ENCODE measurements at places on chromosomes 7 and 10.
A peak's percentile ranks its signal among the peaks of the same experiment; 100 is the strongest.

DNA sequence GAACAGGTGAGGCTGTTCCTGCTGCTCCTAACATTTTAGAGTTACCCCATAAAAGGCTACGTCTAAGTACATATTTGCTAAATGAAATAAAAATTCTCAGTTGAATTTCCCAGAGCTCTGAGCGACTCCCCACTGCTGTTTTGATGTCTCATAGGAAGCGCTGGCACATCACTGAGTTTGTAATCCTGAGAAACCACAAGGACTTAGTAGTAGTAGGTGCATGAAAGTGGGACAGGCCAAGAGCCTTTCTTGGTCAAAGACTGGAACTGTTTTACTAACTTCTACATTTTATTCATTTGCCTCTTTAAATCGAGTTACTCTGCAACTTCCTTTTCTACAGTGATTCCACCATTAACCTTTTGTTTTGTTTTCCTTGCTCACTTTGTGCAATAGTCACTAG, 85.9 kb downstream of the XPNPEP1 start:
- no peak for DNase-seq

DNA sequence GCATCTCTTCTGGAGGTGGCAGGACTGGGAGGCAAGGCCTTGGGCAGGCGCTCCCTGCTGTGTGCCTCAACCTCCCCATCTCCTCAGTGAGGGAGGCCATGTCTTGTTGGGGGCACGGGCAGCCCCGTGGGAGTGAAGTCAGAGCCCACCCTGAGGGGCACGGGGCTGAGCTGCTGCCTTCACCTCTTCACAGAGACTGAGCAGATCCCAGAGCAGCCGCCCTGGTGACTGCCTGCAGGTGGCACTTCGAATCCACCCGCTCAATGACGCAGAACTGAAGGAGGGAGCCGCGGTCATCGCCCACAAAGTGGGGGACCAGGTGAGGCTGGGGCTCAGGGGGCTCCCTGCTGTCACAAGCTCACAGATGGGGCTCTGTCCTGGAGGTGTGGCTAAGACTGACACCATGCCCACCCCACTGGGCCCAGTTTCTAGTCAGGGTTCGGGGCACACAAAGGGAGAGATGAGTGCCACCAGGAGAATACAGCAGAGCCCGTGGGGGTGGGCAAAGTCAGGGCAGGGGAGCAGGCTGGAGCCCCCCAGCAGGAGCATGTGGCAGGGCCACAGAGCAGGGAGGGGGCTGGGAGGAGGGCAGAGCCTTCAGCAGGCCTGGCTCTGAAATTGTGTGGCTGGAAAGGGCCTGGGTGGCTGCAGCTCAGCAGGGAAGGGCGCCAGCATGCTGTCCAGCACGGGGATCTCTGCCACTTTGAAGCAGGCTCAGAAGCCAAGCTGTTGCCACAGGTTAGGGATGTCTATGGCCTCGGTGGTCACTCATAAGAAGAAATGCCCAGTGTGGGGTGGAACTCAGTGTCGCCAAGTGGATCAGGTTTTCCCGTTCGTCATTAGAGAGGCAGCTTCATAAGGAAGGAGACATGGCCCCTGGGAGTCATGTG, 18.8 kb upstream of the CHST12 start:
- no peak for DNase-seq

GRCh38 chr10:48257407-48257961, 17.0 kb downstream of the FRMPD2 start:
- no peak for DNase-seq

DNA sequence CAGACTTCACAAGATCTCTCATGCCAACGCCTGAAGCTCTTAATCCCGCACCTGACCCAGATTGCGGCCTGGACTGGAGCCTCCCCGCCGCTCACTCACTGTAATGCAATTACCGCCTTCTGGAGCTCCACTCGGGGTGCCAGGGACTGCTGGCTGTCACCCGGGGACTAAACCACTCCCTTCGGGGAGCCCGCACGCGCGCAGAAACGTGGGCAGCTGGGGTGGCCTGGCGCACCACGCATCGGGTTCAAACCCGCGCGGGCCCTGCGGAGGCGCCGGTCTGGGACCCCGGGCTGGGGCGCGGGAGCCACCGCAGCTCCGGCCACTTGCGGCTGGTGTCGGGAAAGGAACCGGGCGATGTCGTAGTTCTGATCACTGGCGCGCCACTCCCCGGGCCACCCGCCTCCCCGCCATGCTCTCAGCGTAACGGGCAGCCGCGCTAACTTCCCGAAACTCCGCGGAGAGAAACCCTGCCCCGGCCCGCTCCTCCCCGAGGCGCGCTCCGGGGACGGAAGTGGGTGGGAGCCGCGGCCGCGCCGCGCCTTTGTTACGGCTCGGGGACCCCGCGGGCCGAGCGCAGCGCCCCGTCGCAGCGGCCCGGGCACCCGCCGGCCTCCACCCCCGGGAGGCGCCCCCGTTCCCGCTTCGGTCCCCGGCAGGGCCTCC, 100.3 kb upstream of the SVIL start:
- DNase-seq = peak; percentile 58
